NCI-H1694 treated with DMSO at 0.1 percent for 48 hours (cell line): ENCODE measurements at places on chromosomes 2 and 18.

GRCh38 chr2:94960266-94960665 is 65.2 kb upstream of the MAL start:
- no peak for DNase-seq

DNA sequence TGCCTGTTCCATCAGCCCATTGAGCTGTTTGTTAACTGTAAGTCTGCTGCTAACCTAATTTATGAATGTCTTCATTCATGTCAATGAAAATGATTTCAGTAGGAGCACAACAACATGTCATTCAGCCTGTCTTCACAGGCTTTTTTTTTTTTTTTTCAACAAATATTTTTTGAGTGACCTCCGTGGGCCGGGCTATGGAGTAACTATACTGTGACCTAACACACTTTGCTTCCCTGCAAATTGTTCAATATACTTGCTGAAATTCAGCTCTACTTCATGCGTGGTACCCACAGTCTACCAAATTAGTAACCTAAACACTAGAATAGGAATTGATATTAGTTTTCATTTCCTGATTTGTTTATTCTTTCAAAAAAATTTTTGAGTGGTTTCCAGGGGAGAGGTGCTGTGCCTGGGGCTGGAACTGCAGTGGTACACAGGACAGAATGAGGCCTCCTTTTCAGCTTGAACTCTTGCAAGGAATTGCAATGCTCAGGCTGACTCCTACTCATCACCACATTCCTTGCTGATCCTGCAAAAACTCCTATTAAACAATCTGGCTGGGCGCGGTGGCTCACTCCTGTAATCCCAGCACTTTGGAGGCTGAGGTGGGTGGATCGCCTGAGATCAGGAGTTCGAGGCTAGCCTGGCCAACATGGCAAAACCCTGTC is 87.1 kb downstream of the CDH20 start:
- no peak for DNase-seq

DNA sequence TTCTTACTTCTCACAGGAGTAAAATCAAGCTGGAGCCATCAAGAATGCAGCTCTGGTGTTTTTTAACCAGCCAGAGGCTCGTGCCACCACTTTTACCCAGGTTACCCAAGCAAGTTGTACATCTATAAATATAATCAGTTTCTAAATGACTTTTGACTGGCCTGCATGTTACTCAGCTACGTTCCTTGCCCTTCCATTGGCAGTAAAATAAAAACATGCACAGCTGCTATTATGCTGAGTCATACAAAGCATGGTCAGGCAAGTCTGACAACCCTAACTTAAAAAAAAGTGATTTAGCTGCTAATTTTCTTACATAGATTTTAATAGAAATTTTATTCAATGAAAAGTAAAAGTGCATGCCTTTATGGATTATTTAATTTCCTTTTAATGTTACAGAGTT is 111.7 kb upstream of the CSRNP3 start:
- DNase-seq, result peak; percentile 40

- peak; percentile 51 for DNase-seq
These were observed 81.9 kb downstream of the MEP1B start for GRCh38 chr18:32271672-32272208.

GRCh38 chr2:8542381-8543059 is 139.3 kb upstream of the ID2 start:
- no peak for DNase-seq
